ENCODE measurements at places on chromosomes 1 and 21. TPM values are rescaled to one million over a fixed set of nuclear protein-coding genes. Genes with fewer than 3 reads are reported as not detected.

The TMEM59 gene
- 304 TPM for polyA plus RNA-seq

DNA sequence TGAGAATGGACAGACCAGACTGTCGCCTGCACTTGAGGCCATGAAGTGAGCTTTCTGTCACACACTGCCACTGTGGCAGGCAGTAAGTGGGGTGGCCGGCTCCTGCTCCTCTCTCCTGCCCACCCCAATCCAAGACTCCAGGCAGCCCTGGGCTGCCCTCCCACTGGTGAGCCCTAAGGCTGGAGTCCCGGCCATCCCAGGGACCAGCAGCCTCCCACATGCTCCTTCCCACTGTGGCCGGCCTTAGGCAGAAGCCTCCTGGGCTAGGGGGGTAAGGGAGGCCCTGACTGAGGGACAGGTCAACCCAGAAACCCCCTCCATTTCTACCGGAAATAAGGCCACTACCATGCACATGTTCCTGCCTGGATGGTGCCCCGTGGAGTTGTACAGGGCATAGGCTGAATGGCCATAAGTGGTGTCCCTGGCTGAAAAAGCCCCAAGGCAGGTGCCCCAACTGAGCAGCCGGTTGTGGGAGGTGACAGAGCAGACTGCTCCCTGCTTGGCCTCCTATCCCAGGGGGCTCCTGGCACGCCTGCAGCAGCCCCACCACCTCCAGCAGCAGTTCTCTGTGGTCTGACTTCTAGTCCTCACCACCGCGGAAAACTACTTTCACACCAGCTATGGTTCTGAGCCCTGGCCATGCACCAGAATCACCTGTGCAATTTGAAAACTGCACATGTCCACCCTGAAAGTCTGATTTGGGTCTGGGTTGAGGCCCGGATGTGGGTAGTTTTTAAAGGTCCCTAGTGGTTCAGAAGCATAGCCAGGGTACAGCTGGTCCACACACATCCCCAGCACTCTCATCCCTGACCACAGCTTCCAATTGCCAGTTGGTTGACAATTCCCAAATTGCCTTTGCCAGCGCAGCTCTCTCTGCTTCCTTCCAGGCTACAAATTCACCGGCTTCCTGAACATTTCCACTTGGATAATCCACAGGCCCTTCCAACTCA lies 1.6 kb upstream of the ARTN start:
- no peak for DNase-seq

GRCh38 chr1:154206196-154206595 lies at the start of gene CFAP141:
Gene CFAP141, minus strand, starts transcription at chr1:154206333. Its CDS starts 26 bp downstream, at chr1:154206307.
- DNase-seq, result no peak

GRCh38 chr1:192445839-192446489 lies 129.2 kb downstream of the RGS21 start:
- DNase-seq, result peak; percentile 20

The LCE3C gene
- polyA plus RNA-seq, result not detected

- DNase-seq, result no peak
Observed at GRCh38 chr21:34018185-34018584, 55.2 kb upstream of the MRPS6 start.

GRCh38 chr21:34351786-34352241 lies 12.0 kb upstream of the KCNE2 start:
- peak; percentile 63 for DNase-seq

The RIPPLY3 gene
- polyA plus RNA-seq, result 1.6 TPM

- DNase-seq, result no peak
Observed at GRCh38 chr1:235093013-235093695, 35.5 kb downstream of the TOMM20 start.

The IGSF3 gene
- 28.7 TPM for polyA plus RNA-seq

GRCh38 chr21:31537872-31538576 lies 121.5 kb upstream of the SOD1 start:
- no peak for DNase-seq

- DNase-seq, result no peak
Observed at GRCh38 chr1:183417772-183418491, at the start of gene NMNAT2. Gene NMNAT2, minus strand, starts transcription at chr1:183418380. Its CDS starts 113 bp downstream, at chr1:183418267.

DNA sequence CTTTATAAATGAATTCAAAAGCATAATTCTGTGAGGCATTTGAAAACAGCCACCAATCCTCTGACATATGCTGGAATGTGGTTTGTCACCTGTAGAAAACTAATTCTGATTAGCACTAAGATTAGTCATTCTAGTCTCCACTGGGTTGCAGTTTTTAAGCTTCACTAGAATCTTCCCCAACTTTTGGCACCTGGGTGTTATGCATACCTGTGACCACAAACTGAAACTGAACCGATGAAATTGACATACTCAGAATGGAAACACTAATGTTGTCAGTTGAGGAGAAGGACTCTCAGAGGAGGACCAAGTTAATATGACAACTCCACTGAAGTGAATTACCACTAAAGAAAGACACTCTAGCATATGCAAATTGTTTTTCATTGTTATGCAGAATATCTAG lies 285.8 kb upstream of the NEGR1 start:
- DNase-seq, result no peak

The RXRG gene
- 3.0 TPM for polyA plus RNA-seq

DNA sequence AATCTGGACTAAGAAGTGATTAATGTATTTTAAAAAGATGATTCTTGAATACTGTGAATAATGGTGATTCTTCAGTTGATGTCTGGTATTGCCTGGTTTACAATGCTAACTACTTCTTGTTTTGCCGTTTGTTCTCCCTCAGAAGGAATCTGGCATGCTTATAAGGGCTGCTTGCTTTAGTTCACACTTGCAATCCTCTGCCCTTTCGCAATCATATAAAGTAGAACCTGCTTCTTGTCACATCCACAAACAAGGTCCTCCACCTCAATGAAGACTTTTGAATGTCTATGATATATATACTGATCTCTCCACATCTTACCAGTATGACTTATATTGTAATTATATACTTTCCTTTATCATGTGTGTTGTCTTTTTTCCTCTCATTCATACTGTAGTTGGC lies 92.6 kb downstream of the ADGRL4 start:
- no peak for DNase-seq

- DNase-seq, result no peak
Observed at GRCh38 chr1:8476006-8476405, 158.1 kb downstream of the SLC45A1 start.

DNA sequence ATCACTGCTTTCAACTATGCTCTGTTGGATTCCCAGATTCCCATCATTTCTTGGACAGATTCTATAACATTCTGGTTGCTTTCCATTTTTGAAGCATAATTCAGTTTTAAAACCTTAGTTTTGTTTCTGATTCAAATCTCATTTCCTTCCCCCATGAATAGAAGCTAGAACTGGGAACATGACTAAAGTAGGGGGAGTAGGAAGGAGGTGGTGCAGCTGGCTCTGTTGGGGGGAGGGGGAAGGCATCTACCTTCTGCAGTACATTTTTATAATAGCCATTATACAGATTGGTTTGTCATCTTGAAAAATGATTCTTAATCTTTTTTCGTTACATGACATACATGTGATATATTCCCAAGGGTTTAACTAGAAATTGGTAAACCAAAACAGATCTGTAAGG lies 48.1 kb downstream of the SMG7 start:
- no peak for DNase-seq

DNA sequence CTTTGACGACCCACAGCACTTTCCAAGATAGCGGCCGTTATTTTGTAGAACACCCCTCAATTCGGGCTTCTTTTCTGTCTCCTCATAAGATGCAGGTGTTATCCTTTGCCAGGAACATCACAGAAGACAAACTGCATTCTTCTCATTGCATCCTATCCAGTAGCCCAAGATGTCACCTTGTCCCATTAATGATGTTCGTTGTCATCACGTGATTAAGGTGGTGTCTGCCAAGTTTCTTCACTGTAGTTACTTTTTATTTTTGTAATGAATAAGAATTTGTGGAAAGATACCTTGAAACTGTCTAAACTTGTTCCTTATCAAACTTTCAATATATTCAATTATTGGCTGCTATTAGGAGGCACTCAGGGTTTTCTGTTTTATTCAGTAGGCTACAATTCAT lies 39.4 kb downstream of the GNG4 start:
- DNase-seq, result no peak

The MR1 gene
- polyA plus RNA-seq, result 4.0 TPM

GRCh38 chr1:204692325-204692840 lies 6.8 kb upstream of the LRRN2 start:
- DNase-seq, result no peak

DNA sequence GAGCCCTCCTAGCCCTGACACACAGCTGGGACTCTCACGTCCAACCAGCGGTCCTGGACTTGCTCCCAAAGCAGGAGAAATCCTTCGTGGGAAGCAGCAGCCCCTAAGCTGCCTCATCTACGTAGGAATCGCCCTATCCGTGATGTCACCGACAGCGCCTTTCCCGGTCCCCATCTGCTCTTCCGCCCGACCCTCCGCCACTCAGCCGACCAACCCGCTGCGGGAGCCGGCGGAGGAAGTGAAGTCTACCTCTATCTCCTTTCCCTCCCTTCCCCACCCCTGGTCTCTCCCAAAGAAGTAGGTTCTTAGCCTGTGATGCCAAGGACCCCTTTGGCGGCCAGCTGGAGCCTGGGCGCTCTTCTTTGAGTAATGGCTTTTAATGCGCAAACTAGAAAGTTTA lies 272.1 kb downstream of the FAM72C start:
- no peak for DNase-seq

The TNFSF4 gene
- polyA plus RNA-seq, result 1.5 TPM

DNA sequence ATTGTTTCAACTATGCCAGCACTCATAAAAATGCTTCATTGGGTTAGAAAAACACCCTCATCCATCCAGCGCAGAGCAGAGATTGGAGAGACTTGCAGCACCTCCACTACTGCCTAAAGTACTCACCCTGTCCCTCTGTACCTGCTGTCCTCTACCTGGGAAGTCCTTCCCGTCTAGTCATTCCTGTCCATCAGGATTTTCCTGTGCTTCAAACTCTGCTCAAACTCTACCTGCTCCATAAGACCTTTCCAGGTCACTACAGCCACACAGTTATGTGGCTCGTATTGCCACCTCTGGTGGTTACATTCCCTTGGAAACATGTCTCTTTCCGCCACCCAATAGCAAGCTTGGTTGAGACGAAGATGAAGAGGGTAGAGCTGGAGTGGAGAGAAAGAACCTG lies 7.2 kb downstream of the OVGP1 start:
- no peak for DNase-seq

- DNase-seq, result no peak
Observed at GRCh38 chr1:233656032-233656635, 42.2 kb downstream of the KCNK1 start.

DNA sequence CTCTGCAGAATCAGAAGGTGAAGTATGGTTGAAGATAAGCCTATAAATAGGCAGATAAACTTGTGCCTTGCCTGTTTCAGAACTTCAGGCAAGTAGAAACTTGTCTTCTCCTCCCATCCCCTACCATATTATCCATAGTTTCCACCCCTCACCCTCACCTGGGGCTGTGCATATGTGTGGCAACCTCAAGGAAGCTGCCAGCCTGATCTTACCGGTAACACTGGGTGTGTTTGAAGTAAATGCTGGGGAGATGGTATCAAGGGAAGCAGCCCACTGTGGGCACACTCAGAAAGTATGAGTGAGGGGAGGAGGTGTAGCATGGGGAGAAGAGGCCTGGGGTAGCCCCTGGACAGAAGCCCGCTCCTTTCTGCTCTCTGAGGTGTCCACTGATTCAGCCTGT lies 14.5 kb downstream of the VANGL2 start:
- DNase-seq, result no peak

DNA sequence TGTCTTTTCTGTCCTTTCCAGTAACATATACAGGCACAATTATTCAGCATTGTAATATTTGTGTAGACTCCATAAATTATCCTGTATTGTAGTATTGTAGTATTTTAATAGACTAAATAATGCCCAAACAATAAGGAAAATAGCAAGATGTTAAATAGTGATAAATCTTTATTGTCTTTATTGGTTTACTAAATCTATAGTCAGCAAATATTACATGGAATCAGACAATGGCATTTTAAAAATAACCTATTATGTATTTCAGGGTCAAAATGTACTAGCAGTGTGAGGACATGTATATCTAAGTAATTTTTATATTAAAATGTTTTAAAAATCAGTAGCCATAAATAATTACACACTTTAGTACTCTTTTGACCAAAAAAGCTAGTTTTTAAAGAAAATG lies 202.3 kb downstream of the GREM2 start:
- no peak for DNase-seq

The NPR1 gene
- polyA plus RNA-seq, result 74.5 TPM

GRCh38 chr1:23436520-23437354 lies 12.2 kb upstream of the TCEA3 start:
- DNase-seq, result no peak

DNA sequence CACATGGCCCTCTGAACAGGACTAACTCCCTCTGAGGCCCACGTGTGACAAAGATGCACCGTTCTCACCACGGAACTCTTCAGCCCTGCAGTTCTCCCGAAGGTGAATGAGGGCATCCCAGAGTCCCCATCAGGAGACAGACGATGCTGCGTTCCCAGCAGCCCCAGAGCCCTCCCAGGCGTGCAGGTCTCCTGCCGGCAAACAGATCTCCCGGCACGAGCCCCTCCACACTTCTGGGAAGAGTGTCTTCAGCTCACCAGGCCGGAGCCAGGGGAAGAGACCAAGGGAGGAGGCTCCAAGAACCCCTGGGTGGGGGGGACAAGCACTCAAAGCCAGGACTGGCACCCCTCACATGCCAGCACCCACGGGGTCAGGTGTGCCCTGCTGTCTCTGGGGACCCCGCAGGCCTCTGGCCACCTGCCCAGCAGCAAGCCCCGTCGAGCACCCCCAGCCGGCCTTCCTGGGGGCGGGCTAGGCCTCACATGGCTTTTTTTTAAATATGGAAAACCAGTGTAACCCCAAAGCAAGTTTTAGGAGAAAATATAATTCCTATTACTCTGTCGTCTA lies 45.1 kb upstream of the TRAPPC10 start:
- no peak for DNase-seq

DNA sequence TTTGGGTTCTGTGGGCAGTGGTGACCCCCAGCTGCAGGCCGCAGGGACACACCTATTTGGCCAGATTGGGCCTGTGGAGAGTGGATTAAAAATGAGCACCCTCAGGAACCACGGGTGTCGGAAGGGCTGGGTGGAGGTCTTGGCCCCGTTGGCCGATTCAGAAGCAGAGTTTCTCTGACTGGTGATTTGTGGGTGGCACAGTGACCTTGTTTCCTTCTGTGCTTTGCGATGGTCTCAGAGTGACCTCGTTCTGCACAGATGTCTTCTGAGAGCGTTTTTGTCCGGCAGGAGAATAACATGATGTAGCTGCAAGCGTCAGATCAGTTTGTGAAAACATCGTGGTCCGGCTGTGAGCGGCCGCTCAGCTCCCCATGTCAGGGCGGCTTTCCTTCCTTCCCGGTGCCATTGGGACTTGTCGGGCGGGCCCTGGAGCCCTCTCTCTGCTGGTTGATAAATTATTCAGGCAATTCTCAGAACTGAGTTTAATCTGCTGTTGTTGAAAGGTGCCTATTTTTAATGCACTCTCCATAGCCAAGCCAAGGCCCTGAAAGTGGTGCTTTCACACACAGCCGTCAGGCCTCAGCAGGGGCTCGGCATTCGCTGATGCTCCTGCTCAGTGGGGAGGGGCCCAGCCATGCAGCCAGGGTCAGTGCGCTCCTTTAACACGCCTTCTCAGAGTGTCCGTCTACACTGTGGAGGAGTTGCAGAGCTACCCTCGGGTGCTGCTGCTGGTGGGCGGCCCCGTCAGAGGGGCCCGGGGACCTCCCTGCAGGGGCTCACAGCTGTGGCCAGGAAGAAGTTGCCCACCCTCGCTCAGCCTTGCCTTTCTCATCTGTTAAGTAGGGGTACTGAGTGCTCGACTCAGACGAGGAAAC lies 26.8 kb downstream of the TRPM2 start:
- no peak for DNase-seq

Measured in left renal cortex interstitium (tissue), 4 donors.